ENCODE measurements at places on chromosomes 4 and X. TPM values are rescaled to one million over a fixed set of nuclear protein-coding genes. Genes with fewer than 3 reads are reported as not detected.

DNA sequence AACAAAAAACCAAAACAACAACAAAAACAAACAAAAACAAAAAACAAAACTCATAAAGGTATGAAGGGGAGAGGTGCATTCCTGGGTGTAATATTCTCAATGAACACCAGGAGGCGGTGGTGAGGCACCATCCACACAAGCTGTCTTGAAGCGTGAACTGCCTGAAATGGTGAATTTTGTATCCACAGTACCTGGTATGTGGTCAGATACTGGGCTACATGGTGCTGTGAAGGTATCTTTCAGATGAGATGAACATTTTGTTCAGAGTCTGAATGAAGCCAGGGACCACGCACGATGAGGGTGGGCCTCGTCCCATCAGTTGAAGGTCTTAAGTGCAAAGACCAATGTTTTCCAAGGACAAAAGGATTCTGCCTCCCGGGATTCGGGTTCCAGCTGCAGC, 58.5 kb downstream of the ASMT start:
- DNase-seq: no peak
- H3K4me1 ChIP-seq: no peaks in the 10 kb centered on the region
- no peaks in the 10 kb centered on the region for H3K36me3 ChIP-seq
- no peak overlapping the region for H3K4me3 ChIP-seq
- no peak overlapping the region for H3K27ac ChIP-seq
- H3K27me3 ChIP-seq: no peaks in the 10 kb centered on the region

- H3K27ac ChIP-seq: no peak overlapping the region
- no peak for DNase-seq
- no peak overlapping the region for H3K4me3 ChIP-seq
- H3K4me1 ChIP-seq: peaks cover 14% of the 10 kb centered on the region
Observed at GRCh38 chr4:174260099-174260498, 23.4 kb downstream of the FBXO8 start.

- no peaks in the 10 kb centered on the region for H3K27me3 ChIP-seq
- peaks cover 10% of the 10 kb centered on the region for H3K36me3 ChIP-seq
- DNase-seq: no peak
Observed at GRCh38 chrX:71603618-71604017, 14.7 kb downstream of the CXCR3 start.

GRCh38 chr4:142369141-142369540, 477.0 kb downstream of the INPP4B start:
- peaks cover 24% of the 10 kb centered on the region for H3K4me1 ChIP-seq
- DNase-seq: no peak
- no peak overlapping the region for H3K4me3 ChIP-seq
- H3K27ac ChIP-seq: no peak overlapping the region

DNA sequence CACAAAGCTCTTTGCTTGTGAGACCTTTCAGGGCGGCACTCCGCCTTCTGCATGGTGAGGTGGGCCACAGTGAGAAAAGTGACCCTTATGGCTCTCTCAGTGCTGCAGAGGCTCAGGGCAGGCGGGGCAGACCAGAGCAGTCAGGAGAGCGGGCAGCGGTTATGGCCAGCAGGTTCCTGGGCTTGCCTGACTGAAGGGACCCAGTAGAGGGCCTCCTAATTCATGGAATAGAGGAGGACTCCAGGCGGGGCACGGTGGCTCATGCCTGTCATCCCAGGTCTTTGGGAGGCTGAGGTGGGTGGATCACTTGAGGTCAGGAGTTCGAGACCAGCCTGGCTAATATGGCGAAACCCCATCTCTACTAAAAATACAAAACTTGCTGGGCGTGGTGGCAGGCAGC, 91.4 kb downstream of the CLNK start:
- no peak overlapping the region for H3K27ac ChIP-seq
- H3K4me3 ChIP-seq: no peak overlapping the region
- no peaks in the 10 kb centered on the region for H3K27me3 ChIP-seq

GRCh38 chrX:116281106-116281505, 110.6 kb downstream of the AGTR2 start:
- no peaks in the 10 kb centered on the region for H3K27me3 ChIP-seq
- no peak for DNase-seq
- no peak overlapping the region for H3K27ac ChIP-seq
- H3K36me3 ChIP-seq: no peaks in the 10 kb centered on the region
- H3K4me1 ChIP-seq: no peaks in the 10 kb centered on the region

ARHGAP6 gene
- total RNA-seq: 14.6 TPM

DNA sequence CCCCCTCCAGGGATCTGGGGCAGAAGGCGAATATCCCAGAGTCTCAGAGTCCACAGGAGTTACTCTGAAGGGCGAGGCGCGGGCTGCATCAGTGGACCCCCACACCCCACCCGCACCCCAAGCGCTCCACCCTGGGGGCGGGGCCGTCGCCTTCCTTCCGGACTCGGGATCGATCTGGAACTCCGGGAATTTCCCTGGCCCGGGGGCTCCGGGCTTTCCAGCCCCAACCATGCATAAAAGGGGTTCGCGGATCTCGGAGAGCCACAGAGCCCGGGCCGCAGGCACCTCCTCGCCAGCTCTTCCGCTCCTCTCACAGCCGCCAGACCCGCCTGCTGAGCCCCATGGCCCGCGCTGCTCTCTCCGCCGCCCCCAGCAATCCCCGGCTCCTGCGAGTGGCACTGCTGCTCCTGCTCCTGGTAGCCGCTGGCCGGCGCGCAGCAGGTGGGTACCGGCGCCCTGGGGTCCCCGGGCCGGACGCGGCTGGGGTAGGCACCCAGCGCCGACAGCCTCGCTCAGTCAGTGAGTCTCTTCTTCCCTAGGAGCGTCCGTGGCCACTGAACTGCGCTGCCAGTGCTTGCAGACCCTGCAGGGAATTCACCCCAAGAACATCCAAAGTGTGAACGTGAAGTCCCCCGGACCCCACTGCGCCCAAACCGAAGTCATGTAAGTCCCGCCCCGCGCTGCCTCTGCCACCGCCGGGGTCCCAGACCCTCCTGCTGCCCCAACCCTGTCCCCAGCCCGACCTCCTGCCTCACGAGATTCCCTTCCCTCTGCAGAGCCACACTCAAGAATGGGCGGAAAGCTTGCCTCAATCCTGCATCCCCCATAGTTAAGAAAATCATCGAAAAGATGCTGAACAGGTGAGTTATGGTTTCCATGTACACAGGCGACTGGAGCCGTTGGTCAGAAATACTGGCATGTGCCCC, at the start of gene CXCL1:
Gene CXCL1 (plus strand): TSS at position 264 of the 926 bp plus-strand sequence. CDS start 78 bp downstream, at position 342.
- H3K27me3 ChIP-seq: no peaks in the 10 kb centered on the region
- no peak within 1 kb of the TSS for H3K27ac ChIP-seq
- no peaks in the 10 kb centered on the region for H3K36me3 ChIP-seq
- no peaks in the 10 kb centered on the region for H3K4me1 ChIP-seq
- DNase-seq: no peak

YY2 gene
- total RNA-seq: 4.2 TPM

DNA sequence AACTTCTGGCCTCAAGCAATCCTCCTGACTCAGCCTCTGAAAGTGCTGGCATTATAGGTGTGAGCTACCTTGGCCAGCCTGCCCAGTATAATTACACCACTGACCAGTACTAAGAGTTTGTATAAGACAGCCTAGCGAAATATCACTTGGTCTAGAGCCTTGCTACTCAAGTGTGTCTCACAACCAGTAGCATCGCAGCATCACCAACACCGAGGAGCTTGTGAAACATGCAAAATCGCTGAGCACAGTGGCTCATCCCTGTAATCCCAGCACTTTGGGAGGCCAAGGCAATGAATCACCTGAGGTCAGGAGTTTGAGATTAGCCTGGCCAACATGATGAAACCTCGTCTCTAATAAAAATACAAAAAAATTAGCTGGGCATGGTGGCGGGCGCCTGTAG, 102.0 kb upstream of the GATB start:
- DNase-seq: no peak
- H3K4me1 ChIP-seq: no peaks in the 10 kb centered on the region
- H3K36me3 ChIP-seq: no peaks in the 10 kb centered on the region
- no peak overlapping the region for H3K27ac ChIP-seq

BTC gene
- total RNA-seq: 10.4 TPM

PALLD gene
- 705 TPM for total RNA-seq

C4orf51 gene
- not detected for total RNA-seq

CCDC120 gene
- 3.6 TPM for total RNA-seq

LDB2 gene
- total RNA-seq: 31.0 TPM

CT45A1 gene
- total RNA-seq: not detected

- no peak overlapping the region for H3K4me3 ChIP-seq
- H3K27ac ChIP-seq: no peak overlapping the region
- DNase-seq: no peak
- H3K4me1 ChIP-seq: no peaks in the 10 kb centered on the region
Observed at GRCh38 chr4:8774071-8774470, 97.6 kb downstream of the HMX1 start.

GRCh38 chr4:109996526-109996925, 83.8 kb downstream of the EGF start:
- DNase-seq: no peak
- H3K36me3 ChIP-seq: no peaks in the 10 kb centered on the region
- no peak overlapping the region for H3K27ac ChIP-seq
- no peaks in the 10 kb centered on the region for H3K4me1 ChIP-seq
- no peak overlapping the region for H3K4me3 ChIP-seq

DNA sequence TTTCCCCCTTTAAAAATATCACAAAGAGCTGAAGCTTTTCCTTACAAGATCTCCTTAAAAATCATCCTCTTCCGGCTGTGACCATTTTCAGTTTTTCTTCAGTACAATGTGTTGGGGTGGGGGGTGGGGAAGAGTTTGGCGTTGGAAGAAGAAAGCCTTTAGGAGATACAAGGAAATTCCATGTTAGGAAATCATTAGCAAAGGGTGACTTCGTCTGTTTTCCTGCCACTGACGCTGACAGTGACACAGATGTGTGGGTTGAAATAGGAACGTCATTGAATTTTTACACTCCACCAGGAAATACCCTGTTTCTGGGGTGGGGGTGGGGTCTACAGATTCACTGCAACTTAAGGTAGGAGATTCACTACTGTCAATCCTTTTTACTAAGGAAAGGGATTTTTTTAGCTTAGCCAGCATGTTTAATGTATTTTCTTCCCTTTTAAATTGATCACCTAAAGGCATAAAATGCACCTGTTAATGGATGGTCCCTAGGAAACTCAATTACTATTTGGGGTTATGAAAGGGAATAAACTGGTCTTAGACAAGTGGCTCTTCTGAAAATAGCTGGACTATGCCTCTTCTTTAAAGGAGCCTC, 3.9 kb downstream of the MAMLD1 start:
- no peaks in the 10 kb centered on the region for H3K36me3 ChIP-seq
- H3K4me1 ChIP-seq: no peaks in the 10 kb centered on the region
- H3K27me3 ChIP-seq: no peaks in the 10 kb centered on the region
- no peak for DNase-seq

DNA sequence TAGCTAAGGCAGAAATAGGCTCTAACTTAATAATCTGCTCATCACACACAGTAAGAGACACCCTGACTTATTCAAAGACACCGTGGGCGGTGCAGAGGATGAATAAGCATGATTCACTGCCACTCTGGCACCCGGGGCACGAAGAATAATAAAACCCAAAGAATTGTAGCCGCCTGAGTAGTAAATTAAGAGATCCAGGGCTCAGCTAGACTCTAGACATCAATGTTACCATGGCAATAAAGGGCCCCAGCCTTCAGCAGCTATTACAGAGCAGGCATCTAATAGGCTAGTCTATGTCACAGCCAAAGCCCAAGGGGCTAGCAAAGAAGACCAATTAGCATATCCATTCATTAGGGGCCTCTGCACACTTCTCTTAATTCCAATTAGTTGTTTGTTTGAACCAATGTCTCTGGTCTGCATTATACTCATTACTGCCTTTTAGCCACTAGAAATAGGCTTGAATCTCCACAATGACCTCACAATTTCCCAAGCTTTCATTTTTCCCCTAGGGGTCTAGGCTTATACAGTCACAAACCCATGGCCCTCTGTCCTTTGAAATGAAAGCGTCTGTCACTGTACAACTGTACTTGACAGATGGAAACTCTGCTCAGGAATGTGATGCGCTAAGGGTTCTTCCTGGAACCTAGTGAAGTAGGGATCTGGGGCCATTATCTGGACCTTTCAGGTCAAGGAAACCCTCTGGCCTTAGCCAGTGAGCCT, 3.0 kb upstream of the ATP1B4 start:
- H3K4me3 ChIP-seq: no peak overlapping the region
- H3K27me3 ChIP-seq: no peaks in the 10 kb centered on the region
- no peaks in the 10 kb centered on the region for H3K4me1 ChIP-seq
- H3K27ac ChIP-seq: no peak overlapping the region
- H3K36me3 ChIP-seq: no peaks in the 10 kb centered on the region
